ENCODE measurements at places on chromosomes 2 and 18.

- DNase-seq, result no peak
Measured at GRCh38 chr2:176494949-176495353, 225.7 kb downstream of the MTX2 start.

GRCh38 chr18:70082430-70082829 is 123.1 kb downstream of the RTTN start:
- no peak for DNase-seq

DNA sequence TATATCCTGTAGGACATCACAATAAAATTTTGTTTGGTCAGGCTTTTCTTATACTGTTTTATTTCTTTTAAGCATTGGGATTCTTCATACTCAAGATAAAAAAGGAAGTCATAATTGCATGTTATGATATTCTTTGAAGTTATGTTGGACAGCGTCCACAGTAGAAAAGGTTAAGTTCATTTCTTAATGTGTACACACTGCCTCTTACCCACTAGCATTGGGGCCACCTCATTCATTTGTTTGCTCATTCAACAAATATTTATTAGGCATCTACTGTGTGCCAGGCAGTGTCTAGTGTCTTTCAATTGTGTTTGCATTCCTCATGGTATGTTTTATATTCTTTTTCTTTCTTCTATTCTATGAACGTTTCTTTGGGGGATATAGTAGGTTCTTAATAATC is 70.2 kb downstream of the PTPRM start:
- no peak for DNase-seq

DNA sequence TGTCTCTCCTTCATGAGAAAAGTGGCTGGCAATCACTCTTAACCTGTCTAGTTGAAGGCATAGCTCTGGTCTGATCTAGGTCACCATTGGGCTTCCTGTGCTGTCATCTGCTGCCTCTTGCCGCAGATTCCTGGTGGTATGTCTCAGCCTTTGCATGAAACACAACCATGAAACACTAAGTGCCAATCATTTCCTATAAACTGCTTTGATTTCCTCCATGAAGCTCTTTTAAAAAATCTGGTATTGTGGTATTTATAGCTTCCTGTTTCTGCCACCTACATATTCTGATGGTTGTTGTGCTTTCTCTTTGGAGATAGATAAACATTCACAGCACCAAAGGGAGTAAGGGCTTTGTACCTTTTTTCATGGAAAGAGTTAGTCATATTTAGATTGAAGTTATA is 120.0 kb upstream of the EPC2 start:
- DNase-seq, result no peak

DNA sequence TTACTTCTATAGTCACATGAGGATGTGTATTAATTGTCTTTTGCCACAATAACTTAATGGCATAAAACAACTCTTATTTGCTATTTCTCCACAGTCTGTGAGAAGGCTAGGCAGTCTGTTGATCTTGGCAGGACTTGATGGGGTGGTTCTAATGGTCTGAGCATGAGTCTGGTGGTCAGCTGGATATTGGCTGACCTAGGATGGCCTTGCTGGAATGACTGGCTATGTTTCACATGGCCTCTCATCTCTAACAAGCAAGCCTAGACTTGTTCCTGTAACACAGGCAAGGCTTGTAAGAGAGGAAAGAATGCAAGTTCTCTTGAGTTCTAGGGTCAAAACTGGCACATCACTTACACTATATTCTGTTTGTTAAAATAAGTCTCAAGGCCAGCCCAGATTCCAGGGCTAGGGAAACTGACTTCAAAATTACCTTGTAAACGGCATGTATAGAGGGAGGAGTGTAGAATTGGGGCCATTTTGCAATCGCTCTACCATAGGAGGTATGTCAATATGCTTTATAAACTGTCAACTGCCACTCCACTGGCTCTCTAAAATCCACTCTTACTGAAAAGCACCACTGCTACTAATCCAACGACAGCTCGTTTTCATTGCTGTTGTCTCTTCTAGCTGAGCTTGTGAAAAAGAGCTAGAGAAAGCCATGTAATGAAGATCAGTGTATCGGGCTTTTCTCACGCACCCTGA is 325.0 kb upstream of the PKDCC start:
- DNase-seq, result no peak

DNA sequence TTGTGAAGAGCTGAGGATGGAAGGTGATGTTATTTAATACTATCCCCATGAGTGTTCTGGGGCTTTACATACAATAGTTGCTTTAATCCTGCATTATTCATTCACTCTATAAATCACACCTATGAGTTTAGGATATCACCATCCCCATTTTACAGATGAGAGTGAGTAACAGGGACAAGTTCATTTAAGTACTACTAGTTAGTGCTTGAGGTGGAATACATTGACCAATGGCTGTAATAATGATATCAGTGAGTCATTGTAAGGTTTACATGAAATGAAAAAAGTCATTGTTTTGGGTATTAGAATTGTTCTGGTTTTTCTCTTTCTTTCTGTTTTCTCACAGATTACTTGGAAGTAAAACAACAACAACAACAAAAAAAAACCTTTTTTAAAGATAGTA is 42.5 kb downstream of the TANC1 start:
- no peak for DNase-seq

DNA sequence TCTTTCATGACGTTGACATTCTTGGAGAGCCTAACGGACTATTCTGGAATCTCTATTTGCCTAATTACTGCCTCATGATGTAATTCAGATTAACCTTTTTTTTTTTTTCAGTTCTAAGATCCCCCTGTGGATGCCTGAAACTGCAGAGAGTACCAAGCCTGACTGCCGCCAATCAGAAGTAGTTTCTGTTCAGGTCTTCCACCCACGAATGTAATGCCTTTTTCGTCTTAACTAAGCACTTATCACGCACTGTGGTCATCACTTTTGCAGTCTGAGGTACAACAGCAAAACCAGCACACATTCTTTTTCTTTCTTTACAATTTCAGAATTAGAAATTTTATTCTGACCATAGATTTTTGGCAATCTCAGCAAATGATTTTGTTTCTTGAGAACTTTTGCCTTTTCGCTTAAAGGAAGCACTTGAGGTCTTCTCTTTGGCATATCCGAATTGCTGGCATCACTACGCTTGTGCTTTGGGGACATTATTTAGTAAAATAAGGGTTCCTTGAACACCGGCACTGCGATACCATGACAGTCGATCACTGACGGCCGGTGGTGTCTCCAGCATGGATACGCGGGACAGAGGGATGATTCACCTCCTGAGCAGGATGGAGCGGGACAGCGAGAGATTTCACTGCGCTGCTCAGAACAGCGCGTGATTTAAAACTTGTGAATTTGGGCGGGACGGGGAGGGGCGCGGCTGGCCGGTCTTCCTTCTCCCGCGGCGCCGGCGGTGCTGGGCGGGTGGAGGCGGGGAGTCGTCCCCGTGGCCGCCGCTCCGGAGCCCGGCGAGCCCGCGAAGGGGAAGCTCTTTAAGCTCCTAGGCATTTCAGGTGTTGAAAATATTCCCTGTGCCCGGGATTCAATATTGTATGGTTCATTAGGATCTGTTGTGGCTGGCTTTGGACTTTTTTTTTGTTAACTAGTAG is 32.0 kb upstream of the GPR55 start:
- DNase-seq, result no peak

- no peak for DNase-seq
Measured at GRCh38 chr2:191691898-191692297, 14.0 kb downstream of the NABP1 start.

DNA sequence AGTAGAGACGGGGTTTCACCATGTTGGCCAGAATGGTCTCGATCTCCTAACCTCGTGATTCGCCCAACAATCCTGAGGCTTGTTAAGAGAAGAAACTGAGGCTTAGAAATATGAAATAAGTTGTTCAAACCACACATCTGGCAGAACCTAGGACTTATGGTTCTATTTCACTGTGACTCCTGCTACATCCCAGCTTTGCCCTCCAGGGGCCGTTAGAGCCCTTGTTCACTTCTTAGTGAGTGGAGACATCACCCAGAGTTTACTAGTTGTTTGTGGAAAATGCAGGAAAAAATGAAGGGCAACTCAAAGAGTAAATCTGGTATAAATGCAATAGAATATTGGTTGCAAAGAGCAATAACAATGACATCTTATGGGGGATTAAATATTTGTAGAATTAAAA is 43.9 kb downstream of the MARCHF4 start:
- no peak for DNase-seq

GRCh38 chr2:113875135-113875534 is 14.8 kb upstream of the ACTR3 start:
- DNase-seq, result no peak

GRCh38 chr2:159454185-159454584 is 162.2 kb downstream of the BAZ2B start:
- DNase-seq, result no peak

- no peak for DNase-seq
Measured at GRCh38 chr2:5691985-5692529, at the start of gene SOX11. Gene SOX11 (plus strand): TSS chr2:5692384. CDS start chr2:5692722, 338 bp downstream.

- DNase-seq, result no peak
Measured at GRCh38 chr2:152483276-152484063, 148.5 kb downstream of the FMNL2 start.

DNA sequence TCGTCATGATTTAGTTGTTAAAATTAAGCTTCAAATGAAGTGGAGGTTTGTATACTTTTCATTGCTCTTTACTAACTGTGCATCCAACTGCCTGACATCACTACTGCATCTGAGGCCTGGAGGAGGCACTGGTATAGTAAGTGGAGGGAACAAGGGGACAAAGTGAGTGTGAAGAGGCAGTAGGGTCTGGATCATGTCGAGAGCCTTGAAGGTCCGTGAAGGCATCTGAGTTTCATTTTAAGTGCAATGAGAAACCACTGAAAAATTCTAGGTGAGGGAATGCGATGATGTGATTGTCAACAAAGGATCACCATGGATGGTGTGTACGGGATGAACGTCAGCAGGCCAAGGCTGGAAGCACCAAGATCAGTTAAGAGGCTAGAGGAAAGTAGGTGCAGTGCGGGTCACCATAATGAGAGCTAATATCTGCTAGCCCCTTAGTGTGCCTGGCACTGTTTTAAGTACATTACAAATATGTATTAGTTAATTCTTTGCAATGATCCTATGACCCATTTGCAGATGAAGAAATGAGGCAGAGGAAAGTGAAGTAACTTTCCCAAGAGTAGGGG is 96.1 kb downstream of the CABYR start:
- DNase-seq, result no peak

GRCh38 chr2:48439102-48439501 is 90.9 kb upstream of the STON1 start:
- no peak for DNase-seq

GRCh38 chr2:30341500-30342267 is 105.4 kb upstream of the LCLAT1 start:
- DNase-seq, result no peak

DNA sequence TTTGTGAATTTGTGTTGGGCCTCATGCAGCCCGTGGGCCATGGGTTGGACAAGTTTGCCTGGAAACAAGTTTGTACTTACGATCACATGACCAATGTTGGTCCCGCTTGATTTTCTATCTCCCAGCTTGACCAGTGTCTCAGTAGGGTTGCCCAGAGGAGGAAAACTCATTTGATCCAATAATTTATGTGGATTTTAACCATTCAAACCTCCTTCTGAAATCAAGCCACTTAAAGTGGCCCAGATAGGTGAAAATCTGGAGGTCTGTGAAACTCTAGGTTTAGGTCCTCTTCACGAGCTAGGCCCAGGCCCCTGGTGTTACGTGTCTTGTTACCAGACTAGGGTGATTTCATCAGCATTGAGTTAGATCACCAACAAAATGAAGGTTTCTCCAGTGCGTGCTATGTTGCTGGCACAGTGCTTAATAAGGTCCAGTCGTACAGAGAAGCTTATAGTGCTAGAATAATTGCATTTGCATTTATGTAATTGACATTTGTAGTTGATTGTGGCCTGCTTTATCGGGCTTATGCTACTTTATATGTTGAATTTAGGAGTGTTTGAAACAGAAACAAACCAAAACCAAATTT is 4.4 kb downstream of the ACTR2 start:
- no peak for DNase-seq

DNA sequence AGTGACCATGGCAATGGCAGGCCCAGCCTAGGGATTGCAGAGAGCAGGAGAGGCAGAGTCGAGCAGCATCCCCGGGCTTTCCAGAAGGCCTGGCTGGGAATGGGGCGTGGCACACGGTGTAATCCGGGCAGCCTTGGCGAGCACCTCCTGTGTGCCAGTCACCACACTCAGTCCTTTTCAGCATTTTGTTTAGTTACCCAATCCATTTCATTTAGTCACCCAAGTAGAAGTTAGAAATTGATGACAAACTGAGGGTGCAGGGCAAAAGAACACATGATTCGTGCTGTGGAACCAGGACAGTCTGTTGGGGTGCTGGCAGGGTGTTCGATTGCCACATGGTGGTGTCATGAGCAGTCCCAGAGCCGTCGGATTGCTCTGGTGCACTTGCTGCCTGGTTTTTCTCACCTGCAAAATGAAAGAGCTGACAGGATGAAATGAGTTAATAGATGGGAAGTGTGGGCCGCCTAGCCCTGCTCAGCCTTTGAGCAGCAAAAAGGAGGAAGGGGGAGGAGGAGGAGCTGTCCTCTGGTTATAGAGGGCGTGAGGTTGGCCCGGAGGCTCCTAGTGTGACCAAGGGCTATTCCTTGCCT is 299.4 kb downstream of the AGAP1 start:
- no peak for DNase-seq

DNA sequence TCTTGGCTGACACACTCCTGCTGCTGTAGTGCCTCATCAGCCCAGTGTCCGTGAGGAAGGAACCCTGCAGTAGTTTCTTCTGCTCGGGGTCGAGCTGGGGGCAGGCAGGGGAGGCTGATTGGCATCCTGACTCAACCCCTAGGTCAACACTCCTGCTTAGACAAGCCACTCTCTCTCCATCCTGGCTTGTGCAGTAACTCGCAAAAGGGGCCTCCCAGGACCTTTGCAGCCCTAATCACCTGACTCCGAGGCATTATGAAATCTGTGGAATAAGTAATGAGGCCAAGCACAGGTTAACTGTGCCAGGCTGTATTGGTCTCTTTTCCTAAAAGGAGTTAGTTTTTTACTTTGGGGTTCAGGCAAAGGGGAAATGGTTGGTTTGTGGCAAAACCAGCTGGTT is 92.4 kb upstream of the ACAA2 start:
- no peak for DNase-seq

GRCh38 chr18:52325997-52326396 is 14.0 kb upstream of the DCC start:
- DNase-seq, result no peak

DNA sequence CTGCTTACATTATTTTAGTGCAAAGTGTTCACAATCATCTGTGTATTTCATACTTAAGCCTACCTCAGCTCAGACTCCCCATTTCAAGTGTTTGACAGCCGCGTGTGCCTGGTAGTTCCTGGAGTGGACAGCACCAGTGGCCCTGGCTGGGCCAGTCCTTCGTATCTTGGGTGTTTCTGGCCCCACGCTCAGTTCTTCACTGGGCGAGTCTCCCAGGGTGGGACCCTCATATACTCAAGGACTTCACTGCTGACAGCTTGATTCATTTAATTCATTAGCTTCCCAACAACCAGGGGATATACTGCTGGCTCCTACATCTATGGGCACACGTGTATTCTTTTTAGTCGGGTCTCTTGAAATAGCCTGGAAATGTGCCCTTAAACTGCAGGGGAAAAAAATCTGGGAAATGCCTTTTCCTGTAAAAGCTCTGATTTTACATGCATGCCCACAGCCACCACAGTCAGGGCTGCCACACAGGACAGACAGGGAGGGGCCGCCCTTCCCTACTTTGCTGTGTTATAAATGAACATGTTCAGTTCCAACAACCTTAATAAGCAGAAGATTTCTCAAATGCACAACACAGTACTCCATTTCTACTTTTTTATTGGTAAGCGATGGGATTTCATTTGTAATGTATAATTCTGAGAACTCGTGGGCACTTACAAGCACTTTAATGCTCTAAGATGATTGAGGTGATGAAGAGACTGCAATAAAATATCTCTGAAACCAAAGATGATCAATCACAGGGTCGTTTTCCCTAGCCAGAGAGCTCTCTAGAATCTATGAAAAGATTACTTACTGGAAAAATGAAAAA is 205.5 kb upstream of the REV1 start:
- no peak for DNase-seq

All from activated B cell treated with CpG ODN at 0.5 μM for 24 hours (primary cell).